ENCODE measurements at places on chromosomes 7 and 10.

DNA sequence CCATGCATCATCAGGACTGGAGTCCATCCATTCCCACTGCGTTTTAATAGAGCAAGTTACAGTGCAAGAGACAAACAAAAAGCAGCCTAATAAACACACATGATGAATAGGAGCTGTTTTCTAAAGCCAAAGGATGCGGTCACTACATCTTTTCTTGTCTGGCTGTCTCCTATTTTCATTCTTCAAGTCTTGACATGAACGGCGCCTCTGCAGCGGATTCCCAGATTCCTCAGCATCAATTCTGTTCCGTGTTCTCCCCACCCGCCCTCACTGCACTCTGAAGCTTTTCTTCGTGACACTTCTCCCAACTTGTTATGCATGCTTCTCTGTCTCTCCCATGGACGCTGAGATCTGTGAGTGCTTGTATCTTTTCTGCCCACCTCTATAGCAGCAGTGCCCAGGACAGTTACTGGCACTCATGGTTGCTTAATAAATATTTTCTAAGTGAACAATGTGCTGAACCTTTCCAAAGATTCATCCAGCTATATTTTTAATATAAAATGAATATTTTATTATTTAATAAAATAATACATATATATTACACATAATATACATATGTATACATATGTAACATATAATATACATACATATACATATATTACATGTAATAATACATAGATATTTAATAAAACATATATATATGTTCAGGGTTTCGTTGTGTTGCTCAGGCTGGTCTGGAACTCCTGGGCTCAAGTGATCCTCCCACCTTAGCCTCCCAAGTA lies 242.9 kb downstream of the ABCA13 start:
- no peak for DNase-seq

- no peak for DNase-seq
Measured at GRCh38 chr7:100817097-100817496, 10.2 kb downstream of the EPHB4 start.

DNA sequence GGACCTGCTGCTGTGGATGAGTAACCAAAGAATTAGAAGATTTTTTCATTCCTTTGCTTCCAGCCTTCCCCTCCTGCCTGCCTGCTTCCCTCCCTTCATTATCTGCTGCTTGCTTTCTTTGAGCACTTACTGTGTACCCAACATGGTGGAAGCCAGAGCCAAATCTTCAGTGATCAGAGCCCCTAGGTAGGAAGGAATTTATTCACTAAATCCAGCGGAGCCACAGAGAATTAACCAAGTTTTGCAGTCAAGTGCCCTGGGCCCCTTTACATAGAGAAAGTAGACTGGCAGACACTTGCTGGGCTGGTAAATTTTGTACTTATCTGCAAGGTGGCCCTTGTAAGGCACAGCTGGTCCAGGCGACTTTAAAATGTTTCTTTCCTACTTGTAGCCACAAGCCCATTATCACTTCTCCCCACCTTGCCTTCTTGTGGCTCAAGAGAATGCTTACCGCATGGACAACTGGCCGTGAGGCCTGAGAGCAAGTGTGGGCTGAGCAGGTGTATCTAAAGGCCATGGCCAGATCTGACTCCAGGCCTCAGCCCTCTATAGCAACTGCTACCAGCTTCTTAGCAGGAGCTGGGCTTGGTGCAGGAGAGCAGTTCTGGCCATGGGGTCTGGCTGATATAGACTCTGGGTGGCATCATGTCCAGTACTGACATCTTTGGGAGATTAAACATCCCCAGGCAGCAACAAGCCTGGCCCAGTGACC lies 11.1 kb downstream of the UNC5B start:
- no peak for DNase-seq

- no peak for DNase-seq
Measured at GRCh38 chr7:156172638-156173037, 360.4 kb upstream of the SHH start.

DNA sequence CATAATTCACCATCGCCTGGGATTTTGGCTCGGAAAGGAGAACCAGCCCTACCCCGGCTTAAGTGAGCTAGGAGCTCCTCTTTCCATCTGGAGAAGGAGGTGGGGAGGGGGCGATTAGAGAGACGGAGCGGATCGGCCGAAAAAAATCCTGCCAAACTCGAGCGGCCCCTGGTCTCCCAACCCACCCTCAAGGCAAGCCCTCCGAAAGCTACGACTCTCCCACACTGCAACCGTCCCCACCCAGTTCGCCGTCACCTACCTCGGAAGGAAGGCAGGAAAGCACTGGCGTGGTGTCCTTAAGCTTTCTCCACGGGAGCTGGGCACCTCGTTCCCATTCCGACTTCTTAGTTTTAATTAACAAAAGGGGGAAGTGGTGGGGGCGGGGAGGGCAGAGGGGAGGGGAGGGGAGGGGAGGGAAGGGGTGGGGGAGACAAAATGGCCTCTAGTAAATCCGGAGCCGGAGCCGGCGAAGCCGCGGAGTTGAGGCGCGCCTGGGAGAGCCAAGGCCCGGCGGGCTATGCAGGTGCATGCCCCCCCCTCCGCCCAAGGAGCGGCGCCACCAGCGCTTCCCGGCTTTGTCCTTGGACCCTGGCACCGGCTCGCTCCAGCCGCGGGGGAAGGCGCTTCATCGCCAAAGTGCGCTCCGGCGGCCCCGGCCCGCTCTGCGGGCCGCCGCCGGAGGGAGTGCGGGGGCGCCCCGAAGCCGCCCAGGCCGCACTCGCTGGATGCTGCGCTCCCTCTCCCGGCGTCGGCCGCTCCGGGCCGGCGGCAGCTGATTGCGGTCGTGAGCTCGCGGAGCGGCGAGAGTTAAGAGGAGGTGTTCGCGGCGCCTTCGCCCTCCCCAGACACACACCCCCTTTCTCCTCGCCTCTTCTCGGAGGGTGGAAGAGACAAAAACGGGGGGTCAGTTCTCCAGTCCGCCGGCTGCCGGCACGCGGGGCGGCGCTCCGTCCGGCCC lies at the start of gene LRRC4:
TSS of gene LRRC4 (minus strand) at position 784 of the 958 bp plus-strand sequence. CDS start 797 bp downstream, outside the sequence.
- DNase-seq = no peak

DNA sequence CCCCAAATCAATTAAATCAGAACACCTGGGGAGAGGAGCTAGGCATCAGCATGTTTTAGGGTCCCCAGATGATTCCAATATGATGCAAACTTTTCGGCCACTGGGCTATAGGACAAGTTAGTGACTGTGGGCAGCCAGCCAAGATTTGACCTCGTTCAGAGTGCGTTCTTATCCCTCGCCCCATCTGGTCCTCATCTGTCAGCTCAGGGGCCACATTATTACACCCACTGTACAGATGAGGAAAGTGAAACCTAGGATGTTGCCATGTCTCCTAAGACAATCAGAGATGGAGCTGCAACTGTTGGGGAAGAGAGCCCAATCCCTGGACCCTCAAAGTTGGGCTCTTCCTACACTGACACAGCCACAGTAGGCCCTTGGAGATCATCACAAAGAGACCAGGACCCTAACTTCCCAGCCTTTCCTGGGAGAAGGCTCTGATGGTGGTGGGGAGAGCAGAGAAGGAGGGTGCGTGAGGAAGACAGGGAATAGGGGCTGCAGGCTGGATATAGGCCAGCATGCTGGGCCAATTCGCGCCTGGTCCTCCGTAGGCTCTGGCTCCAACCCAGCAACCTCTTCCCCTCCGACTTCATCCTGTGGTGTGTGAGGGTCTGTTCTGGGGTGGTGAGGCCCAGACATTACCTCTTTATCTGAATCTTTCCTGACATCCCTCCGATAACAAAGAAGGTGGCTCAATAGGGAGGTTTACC lies 109.4 kb upstream of the ZMIZ1 start:
- no peak for DNase-seq

DNA sequence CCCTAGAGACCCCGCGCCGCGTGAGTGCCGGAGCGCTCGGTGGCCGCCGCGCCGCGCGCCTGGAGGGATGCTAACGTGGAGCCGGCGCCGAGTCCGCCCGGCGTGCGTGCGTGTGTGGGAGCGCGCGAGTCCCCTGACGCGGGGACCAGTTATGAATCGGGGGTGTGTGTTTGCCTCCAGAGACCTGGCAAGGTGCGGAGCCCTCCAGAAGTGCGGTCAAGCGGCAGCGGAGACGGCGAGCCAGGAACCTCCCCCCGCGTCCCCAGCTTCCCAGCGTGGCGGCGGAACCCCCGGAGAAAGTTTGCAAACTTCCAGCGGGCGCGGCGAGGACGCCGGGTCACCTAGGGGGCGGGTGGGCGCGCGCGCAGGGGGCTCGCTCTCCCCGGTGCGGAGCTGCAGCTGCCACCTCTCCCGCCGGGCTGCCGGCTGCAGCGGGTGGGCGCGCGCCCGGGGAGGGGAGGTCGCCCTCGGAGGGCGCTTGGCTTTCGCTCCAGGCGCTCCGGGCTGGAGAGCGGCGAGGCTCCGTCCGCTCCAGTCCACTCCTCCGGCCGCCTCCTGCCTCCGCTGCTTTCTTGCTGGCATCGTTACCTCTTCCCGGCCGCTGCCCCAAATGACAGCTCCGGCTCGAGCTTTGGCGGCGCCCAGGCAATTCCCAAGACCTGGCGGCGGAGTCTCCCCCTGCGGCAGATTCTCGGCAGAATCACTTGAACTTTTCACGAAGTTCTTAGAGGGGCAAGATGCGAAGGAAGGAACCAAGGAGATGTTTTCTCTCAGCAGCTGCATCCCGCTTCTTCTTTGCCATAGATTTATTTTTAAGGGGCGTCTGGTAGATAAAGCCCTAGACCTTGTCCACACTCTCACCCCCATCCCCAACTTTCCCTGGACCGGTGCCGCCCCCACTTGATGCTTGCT lies 2.3 kb upstream of the CREB5 start:
- DNase-seq = no peak

DNA sequence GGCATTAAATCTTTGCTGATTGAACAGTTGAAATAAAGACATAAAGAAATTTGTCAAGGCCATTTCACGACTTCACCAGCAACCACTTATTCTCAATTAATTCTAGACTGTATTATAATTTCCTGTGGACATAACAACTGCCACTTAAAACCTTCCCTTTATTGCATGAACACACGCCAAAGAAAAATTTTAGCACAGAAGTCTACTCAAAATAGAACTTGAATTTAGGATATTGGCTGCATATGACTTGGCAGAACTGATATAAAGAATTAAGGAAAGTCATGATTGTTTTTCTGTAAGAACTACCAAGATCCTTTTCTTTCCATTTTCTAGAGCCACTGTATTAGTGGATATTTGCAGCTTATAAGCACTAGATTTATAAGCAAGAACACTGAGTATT lies 226.5 kb upstream of the AKR1E2 start:
- DNase-seq = no peak

- no peak for DNase-seq
Measured at GRCh38 chr7:103574576-103574975, 128.6 kb upstream of the SLC26A5 start.

DNA sequence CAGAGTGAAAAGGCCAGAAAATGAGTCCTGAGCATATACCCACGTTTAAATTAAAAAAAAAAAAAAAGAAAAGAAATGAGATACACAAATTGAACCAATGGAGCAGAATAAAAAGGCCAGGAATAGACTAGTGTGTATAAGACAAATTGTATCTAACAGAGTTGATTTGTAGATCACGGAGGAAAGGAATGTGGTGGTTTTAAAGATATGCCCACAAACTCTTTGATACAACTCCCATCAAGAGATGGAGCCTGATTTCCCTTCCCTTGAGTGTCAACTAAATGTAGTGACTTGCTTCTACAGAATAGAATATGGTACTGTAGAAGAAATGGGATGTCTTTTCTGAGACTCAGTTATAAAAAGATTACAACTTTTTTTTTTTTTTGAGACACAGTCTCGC lies 10.4 kb downstream of the SYPL1 start:
- no peak for DNase-seq

DNA sequence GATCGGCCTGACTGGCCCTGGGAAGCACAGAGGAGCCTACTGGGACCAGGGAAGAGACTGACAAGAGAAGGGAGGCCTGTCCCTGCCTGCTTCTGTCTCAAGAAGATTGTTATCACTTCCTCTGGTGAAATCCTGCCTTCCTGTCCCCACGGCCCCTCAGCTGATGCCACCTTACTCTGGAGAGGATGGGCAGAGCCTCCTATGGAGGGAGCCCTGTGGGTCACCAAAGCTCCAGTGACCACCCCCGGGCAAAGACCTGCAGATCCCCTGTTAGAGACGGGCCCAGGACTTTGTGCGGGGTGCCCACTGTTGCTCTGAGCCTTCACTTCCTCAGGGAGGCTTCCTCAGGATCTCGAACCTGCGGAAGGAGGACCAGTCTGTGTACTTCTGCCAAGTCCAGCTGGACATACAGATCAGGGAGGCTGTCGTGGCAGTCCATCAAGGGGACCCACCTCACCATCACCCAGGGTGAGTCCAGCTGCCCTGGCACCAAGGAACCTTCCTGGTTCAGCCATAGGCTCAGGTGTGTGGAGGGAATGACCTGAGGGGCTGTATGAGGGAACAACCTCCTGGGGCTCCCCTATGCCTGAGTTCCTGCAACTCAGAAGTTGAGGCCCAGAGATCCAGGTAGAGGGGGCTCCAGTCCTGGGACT lies 1.4 kb upstream of the PILRB start:
- no peak for DNase-seq

- DNase-seq = no peak
Measured at GRCh38 chr7:139075871-139076686, 33.4 kb downstream of the ZC3HAV1 start.

GRCh38 chr10:103278862-103279298 lies 1.9 kb downstream of the INA start:
- DNase-seq = peak; percentile 12

DNA sequence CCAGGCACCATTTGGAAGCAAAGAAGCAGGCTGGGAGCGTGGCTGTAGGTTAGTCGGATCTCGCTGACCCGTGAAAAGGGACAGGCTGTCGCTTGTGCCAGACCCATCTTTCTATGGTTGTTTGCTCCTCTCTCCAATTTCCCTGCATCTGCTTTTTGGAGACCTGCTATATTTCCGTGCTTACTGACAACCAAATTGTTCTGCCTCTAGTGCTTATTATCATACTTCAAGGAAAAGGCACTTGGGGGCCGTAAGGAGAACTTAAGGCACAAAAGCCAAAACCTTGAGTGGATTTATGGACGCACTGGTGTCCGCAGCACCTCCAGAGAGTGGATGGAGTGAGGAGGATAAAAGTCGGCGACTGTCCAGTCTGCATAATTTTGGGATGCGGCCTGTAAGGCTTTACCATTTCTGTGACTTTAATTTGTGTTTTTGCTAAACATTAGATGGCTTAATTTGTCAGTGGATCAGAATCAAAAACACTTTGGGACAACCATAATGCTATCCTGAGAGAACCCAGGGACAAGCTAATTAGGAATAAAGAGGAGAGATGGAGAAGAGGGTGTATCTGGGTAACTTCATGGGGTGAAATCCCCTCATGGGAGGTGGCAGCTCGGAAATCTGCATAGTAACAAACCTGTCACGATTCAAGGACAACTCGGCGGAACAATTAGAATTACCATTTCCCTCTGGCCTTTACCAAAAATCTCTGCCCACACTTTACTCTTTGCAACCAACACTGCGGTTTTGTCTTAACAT lies 206.7 kb downstream of the HDAC9 start:
- no peak for DNase-seq

DNA sequence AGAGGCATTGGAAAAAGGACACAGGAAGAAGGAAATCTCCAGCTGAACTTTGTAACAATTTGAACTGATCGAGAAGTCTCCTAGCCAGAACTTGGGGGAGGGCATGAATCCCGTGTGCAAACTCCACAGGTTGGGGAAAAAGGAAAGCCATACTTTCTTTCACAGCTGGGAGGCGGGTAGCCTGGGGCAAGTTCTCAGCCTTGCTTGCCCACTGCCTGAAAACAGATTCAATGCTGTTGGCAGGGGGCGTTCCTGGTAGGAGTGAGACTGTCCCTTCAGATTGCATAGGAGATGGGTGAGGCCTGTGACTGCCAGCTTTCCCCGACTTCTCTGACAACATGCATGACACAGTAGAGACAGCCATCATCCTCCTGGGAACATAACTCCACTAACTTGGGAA lies 289.1 kb upstream of the PHF14 start:
- DNase-seq = no peak

Data from activated T-cell treated with anti-CD3 and anti-CD28 coated beads for 4 hours (primary cell).